ENCODE measurements at places on chromosomes 7 and 10.

- DNase-seq = no peak
Observed at GRCh38 chr7:15625466-15625865, 61.0 kb downstream of the MEOX2 start.

- no peak for DNase-seq
Observed at GRCh38 chr7:41491883-41492471, 210.9 kb downstream of the INHBA start.

DNA sequence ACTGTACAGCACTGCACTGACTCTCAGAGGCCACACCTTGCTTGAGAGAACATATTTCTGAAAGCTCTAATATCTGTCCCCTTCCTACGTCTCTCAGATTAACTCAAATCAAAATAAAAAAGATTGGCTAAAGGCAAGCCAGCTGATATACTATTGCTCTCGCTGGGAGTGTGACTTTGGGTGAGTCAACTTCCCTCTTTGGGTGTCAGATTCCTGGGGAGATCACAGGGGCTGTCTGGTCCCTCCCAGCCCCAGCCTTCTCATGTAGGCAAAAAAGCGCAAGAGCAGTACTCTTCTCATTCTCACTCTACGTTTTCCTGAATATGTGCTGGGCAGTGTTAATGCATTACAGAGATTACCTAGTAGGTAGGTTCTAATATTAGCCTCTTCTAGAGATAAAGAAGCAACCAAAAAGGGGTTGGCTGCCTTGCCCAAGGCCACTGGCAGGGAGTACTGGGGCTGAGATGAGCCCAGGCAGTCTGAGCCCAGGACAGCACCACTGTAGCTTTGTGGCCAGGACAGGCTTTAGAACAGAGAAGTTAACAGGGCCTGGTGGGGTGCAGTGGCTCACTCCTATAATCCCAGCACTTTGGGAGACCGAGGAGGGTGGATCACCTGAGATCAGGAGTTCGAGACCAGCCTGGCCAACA, 9.1 kb upstream of the DENND2A start:
- peak; percentile 82 for DNase-seq

DNA sequence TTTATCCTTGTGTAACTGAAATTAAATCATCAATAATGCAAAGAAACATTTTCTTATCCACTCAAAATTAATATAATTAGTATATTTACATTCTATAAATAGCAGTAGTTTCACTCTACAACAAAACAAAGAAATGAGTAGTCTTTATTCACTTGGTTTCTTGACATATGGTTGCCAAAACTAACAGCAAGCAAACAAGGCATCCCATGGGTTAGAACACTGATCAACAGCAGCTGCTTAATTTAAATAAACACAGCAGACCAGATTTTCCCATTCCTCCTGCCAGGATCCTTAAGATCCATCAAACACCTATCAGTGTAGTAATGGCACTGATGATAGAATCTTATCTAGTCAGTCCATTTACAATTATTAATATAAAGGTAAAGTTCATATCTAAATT, 22.1 kb downstream of the NCAPG2 start:
- no peak for DNase-seq

- peak; percentile 63 for DNase-seq
Observed at GRCh38 chr10:62634576-62634975, 169.9 kb upstream of the ADO start.

- no peak for DNase-seq
Observed at GRCh38 chr7:129649128-129649690, 37.7 kb downstream of the NRF1 start.

DNA sequence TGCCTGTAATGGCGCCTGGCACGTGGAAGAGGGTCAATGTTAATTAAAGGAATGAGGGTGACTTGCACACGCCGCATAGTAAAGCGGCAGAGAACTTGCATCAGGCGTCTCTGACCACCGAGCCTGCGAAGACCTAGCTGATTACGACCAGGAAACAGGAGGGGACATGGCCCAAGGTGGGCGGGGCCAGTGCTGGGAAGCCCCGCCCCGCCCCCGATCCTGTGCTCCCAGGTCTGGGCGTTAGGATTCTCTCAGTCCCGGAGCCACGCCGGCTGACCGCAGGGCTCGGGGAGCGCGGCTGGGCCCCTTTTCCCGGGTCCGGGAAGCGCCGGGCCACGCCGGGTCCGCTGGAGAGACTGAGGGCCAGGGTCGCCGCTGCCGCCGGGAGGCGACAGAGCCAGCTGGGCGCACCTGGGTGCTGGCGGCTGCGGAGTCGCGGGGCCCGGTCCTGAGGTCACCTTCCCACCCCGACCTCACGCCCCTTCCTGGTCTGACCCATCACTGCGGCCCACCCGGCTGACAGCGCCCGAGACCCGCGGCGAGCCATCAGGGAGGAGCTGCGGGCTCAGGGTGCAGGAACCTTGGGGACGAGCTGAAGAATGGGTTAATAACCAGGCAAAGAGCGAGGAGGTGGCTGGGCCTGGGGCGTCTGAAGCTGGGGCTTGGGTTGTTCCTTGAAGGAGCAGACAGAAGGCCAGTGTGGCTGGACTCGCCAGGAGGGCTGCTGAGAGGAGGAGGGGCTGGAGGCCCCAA, 23.0 kb upstream of the GRID1 start:
- DNase-seq = no peak

GRCh38 chr7:22657479-22657878, 69.5 kb upstream of the IL6 start:
- no peak for DNase-seq

DNA sequence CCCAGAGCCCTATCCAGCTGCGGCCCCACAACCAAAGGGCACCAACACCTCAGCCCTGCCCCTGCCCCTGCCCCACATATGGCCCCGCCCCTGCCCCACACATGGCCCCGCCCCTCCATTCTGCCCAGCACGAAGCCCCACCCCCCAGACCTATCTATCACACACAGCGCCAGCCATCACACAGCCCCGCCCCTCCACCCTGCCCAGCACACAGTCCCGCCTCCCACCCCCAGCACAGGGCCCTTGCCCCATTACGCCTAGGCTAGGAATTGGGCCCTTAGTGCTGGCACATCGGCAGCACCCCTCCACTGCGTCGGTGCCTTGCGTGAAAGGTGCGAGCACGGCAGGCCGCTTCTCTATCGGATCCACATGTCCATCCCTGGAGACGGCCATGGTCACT, 126.8 kb downstream of the MAD1L1 start:
- no peak for DNase-seq

GRCh38 chr7:36005876-36006275, 147.2 kb upstream of the EEPD1 start:
- DNase-seq = no peak

DNA sequence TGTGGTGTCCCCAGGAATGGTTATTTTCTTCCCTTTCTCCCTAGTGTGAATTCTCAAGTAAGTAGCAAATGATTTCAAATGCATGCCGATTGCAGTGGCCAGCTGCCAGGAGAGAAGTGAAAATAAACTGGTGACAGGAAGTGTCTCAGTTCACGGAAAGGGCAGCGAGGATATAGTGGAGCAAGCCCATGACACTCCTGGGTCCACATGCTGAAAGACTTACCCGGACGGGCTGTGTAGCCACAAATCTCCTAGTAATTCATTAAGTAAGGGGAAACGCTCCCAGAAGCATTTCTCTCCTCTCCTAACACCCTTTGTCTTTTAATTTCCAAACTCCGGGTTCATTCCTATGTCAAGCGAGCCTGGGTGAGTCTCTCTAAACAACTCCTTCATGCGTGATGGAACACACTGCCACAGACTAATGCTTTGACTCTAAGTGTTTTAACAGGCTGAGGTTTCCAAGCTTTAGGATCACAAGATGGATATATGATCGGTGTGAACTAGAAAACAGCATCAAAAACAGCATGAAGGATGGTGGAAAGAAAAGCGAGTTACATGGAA, 125.6 kb downstream of the CYP26A1 start:
- DNase-seq = peak; percentile 94

DNA sequence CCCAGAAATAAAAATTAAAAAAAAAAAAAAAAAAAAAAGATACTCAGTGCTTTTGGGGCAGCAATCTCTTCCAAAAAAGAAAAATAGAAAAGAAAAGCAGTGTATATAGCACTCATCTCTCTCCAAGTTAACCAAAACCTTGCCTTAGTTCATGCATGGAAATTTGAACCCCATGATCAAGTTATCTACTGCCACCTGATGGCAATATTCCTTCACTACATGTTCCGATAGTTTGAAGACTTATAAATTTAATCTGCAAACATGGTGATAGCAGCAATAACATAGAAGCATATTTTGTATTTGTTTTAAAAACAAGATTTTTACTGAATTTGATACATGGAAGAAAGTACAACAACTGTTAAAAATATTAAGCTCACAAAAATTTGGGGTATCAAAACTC, 48.6 kb upstream of the SLIT1 start:
- DNase-seq = peak; percentile 53

- DNase-seq = peak; percentile 72
Observed at GRCh38 chr10:96229568-96230030, 41.8 kb downstream of the BLNK start.

DNA sequence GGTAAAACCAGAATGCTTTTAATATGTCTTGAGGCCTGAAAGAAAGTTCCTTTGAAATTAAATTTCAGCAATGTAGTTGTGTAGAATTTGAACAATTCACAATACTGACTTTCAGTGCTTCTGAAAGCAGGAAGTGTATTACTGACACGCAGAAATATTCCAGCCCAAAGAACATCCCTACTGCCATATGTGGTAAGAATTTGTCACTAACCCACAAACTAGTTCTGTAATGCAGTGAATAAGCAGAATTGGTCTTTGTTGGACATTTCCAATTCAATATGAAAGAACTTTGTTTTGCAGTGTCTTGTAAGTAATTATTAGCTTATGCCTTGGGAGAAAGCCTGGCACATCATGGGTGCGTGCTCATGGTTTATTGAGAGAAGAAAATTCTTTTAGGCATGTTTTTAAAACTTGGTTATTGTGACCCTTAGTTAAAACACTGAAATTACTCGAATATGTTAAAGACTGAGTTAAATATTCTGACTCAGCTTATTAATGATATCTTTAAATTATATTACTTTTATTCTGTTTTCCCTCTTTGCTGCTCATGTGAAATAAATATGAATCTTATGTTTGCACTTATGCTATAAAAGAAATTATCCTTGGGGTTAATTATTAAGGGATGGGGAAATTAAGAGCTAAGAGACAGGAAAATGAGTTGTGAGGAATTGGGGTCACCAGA, 33.4 kb downstream of the PTPN12 start:
- peak; percentile 91 for DNase-seq

- DNase-seq = no peak
Observed at GRCh38 chr10:21920633-21921032, 82.9 kb downstream of the DNAJC1 start.

DNA sequence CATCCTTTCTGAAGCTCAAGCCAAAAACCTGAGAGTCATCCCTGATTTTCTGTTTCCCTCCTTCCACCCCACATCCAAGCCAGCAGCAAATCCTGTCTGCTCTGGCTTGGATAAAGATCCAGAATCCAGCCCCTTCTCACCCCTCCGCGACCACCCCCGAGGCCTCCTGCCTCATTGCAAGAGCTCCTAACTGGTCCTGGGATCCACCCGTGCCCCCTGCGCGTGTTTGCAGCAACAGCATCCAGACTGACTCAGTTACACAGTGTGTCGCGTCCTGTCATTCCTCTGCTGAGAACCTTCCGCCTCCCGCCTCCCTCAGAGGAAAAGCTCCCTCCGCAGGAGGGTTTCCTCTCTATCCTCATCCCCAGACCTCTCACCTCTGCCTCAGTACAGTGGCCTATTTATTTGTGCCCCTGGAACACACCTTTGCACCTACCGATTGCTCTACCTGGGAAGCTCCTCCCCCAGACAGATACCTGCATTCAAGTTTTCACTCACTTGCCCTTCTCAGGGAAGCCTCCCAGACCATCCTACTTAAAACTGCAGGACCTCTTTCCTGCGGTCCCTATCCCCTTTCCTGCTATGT, 21.6 kb upstream of the GRID1 start:
- DNase-seq = no peak

DNA sequence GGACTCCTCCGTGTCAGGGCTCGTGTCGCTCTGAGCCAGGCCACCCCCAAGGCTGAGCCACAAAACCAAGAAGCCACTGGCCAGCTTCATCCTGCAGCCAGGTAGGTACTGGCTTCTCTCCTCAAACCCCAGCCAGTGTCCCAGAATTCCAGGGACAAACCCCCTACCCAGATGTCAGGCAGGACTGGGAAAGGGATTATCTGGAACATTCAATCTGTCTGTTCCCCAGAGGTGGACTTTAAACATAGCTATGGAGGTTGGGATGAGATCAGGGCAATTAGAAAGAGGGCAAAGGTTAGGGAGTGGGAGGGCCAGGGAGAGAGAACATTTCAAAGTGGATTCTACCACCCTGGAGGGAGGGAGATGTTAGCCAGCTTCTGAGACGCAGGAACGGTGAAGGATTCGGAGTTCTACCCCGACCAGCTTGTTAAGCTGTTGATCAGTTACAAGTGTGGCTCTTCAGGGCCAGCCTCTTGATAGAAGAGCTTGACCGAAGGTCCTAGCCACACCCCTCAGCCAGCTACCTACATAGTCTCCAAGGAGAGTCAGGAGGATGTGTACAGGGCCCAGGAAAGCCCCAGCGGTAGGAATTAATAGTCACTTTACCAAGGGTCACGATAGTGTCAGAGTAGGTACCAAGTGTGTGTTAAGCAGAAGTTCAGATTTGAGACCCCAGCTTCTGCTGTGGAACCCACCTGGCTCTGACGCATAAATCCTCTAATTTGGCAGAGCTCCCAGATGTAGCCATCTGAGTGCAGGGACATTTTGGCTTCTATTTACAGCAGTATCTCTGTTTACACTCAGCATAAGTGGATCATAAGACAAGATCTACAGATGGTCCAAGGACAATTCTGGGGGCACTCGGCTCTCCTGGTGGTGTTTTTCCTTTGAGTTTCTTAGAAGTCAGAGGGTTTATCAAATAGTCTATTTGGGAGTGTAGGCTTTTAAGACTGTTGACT, at the start of gene PLA2G12B:
Gene PLA2G12B, minus strand, starts transcription at position 211 of the 959 bp plus-strand sequence. Its CDS starts 121 bp downstream, at position 90.
- no peak for DNase-seq

GRCh38 chr10:15144788-15145187, 23.7 kb downstream of the NMT2 start:
- no peak for DNase-seq

GRCh38 chr7:42914009-42914408, 2.1 kb upstream of the C7orf25 start:
- no peak for DNase-seq

- no peak for DNase-seq
Observed at GRCh38 chr10:69856601-69857166, 55.0 kb downstream of the COL13A1 start.

DNA sequence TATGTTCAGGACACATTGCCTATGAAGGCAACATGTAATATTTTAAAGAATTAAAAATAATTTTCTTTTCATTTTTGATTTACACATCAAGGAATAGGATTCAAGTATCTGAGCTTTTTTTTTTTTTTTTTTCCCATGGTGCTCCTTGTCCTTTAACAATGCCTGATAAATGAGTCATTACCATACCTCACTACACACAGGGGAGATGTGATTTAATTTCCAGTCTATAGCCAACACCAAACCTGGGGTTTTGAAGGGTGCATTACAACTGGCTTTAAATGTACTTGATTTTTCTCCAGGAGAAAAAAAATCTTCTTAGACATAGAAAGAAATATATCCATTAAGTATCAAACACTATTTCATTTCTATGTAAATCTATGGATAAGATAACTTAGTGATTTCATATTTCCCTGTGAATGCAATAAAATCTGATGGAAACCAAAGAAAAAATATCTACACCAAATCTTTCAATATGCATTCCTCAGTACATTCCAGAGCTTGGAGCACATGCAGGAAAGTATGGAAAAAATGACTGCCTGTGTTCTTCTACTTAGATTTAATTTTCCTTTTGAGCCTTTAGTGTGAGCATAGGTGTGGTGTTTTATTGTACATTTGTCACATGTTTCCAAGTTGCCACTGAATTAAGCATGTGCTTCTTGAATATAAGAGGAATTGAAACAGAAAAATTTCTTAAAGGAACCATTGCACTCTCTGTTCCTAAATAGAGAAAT, 204.8 kb upstream of the MEOX2 start:
- peak; percentile 10 for DNase-seq
